Stimulated activated naive B cell treated with anti-CD40 and anti-IgM and Interleukin-4, amounts not matched to agents 10 μg/mL and 1 μg/mL and 100 μg/mL, for 72 hours (primary cell): ENCODE measurements at places on chromosomes 3 and 15.

DNA sequence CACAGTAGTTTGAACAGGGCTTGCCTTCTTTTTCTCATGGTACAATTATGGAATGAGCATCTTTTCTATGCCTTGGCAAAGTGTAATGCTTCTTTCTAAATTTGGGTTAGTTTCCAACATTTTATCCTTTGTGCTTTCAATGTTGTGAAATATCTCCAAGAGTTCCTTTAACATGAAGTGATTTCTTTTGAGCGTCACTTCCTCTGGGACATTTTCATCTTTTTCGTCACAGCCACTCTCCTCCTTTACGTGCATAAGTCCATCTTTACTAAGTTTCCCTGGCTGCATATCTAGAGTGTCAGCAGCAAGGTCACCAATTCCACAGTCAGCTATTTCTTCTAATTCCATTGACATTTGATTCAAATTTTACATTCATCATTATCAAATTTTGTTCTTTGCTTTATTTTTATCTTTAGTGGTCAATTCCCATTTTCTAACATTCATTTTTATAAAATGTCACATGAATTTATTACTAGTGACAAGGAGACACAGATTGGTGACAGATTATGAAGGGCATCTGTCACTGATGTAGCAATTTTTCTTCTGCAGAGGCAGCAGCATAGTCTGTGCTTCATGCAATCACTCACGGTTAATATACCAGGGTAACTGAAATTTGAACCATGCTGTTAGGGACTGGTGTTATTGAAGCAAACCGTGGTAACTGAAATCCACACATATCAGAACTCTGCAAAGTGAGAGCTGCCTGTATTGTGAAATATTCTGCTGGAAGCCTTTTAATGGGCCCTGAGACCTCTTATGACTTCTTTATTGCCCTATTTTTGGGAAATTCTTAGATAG is 126.5 kb upstream of the THBS1 start:
- no peak for DNase-seq

- no peak for DNase-seq
Measured at GRCh38 chr3:58575971-58576652, 1.1 kb downstream of the FAM107A start.

- no peak for DNase-seq
Measured at GRCh38 chr3:139472380-139473010, 3.8 kb downstream of the RBP2 start.

GRCh38 chr3:50817756-50818529 is 143.2 kb downstream of the DOCK3 start:
- no peak for DNase-seq

GRCh38 chr3:144772372-144772771 is 800.7 kb downstream of the DIPK2A start:
- DNase-seq: no peak

GRCh38 chr15:96273317-96274086 is 57.0 kb upstream of the NR2F2 start:
- DNase-seq: no peak

- DNase-seq: no peak
Measured at GRCh38 chr3:105613120-105613519, 246.4 kb downstream of the ALCAM start.

- DNase-seq: no peak
Measured at GRCh38 chr3:39724233-39724846, 85.1 kb upstream of the MYRIP start.

GRCh38 chr3:35867791-35868190 is 228.5 kb downstream of the ARPP21 start:
- DNase-seq: no peak

DNA sequence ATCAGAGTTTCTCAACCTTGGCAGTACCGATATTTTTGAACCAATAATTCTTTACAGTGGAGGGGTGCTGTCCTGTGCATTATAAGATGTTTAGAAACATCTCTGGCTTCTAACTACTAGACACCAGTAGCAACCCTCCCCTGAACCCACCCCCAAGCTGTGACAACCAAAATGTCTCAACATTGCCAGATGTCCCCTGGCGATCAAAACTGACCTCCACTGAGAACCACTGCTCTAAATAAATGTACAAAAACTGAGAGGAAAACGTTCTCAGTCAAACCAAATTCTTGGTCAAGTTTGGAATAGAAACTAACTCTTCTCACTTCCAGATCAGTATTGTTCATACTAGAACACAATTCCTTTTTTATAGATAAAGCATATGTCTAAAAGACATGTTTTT is 58.5 kb downstream of the GPR160 start:
- no peak for DNase-seq

DNA sequence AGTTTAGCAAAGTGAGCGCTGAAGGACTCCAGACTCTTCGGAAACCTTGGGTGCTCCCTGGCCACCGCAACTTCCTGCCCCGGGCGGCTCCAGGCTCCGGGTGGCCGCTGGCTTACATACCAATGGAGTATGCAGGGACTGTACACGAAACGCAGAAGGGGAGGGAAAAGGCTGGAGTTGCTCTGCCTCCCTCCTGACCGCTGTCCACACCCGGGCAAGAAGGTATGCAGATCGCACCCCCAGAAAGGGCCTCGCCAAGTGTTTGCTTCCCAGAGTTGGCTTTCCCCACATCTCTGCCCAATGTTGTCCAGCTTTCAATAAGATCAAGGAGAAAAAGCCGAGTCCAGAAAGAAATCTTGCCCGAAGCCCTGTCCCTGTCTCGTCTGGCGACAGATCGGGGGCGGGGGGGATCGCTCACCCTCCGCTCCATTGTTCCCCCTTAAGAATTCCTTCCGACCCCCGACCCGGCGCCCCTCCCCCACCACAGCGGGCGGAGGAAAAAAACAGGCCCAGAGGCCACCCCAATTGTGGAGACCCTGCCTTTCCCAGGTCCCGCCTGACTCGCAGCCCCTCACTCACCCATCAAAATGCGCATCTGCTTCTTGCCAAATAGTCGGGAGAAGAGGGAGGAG is 533 bp downstream of the ARF4 start:
- peak; percentile 21 for DNase-seq

GRCh38 chr3:36944641-36945270 is at the start of gene TRANK1:
Gene TRANK1, minus strand, starts transcription at chr3:36945054. Its CDS starts 245 bp downstream, at chr3:36944809.
- DNase-seq: peak; percentile 78

DNA sequence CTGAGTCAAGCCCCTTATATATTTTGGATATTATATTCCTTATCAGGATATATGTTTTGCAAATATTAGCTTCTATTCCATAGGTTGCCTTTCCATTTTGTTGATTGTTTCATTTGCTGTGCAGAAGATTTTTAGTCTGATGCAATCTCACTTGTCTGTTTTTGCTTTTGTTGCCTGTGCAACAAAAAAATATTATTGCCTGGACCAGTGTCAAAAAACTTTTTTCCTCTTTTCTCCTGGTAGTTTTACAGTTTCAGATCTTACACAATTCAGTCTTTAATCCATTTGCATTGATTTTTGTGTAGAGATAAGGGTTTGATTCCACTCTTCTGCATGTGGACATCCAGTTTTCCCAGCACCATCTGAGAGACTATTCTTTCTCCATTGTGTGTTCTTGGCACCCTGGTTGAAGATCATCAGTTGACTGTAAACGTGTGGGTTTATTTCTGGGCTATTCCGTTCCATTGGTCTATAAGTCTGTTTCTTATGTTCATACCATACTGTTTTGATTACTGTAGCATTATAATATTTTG is 228.9 kb upstream of the NR2E3 start:
- no peak for DNase-seq

GRCh38 chr15:23823508-23823907 is 136.4 kb upstream of the NDN start:
- DNase-seq: no peak

DNA sequence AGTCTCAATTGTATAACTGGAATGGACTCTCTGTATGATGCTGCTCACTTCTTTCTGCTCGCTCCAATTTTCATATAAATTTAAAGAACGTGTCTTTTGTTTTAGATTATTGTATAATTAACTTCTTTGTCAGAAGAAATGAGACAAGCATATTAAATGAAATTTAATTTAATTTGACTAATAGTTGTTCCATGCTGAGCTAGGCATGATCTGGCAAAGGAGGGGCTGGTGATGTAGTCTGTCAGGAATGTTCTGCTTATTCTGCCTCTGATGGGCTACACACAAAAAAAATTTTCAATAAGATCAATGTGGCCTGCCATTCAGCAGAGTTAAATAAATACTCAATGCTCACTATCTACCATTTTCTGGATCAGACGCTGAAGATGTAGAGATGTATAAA is 208.4 kb upstream of the CD96 start:
- no peak for DNase-seq

- no peak for DNase-seq
Measured at GRCh38 chr3:170205302-170205701, 16.9 kb upstream of the PRKCI start.

DNA sequence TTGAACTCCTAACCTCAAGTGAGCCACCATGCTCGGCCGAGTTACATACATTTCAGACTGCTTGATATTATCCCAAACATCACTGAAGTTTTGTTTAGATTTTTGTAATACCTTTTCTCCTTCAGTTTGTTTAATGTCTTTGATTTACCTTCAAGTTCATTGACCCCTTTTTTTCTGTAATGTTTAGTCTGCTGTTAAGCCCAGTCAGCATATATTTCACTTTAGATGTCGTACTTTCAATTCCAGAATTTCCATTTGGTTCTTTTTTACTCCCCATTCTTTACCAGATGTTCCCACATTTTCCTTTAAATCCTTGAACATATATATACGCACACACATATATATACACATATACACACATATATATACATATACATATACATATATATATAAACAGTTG is 59.1 kb upstream of the CTDSPL2 start:
- no peak for DNase-seq

- no peak for DNase-seq
Measured at GRCh38 chr3:125142420-125142778, 70.1 kb downstream of the SLC12A8 start.
